ENCODE measurements at places on chromosomes 16 and 17.

DNA sequence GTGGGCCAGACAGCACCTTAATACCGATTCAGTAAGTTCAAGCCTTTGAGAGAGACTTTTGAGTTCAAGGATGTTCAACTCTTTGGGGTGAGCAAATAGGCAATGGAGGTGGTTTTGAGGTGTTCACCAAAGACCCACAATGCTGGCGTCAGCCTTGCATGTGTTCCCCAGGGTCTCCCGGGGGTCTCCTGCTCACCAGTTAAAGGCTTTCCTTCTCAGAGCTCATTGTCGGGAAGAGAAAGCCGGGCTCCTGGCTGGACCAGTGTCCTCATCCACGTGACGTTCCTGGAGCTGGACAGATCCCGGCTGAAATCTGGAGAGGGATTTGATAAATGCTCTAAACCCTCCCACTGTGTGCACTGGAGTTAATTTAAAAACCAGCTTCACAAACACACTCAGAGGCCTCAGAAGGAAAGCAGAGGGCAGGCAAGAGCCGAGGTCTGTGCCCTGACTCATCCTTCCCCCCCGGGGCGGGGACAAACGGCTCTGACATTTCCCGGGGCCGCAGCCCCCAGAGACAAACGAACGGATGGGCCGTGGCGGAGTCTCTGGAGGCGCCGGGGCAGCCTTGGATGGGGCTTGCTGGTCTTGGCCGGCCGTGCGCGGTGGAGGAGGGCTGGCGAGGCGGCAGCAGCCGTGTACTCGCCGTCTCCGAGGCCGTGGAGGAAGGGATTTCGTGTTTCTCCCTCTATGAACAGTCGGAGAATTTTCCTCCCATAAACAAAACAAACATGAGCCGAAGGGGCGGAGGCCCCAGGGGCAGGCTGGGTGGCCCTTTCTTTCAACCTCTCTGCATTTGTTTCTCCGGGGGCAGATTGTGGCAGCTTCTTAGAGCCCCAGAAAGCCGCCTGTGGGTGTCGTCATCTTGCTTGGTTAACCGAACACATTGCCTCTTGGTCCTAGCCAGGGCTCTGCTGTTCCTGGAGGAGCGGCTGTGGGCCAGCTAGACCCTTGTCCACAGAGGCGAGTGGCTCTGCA is 94.2 kb downstream of the NTN1 start:
- DNase-seq, result no peak

GRCh38 chr17:79500745-79501618 is 109.9 kb downstream of the RBFOX3 start:
- no peak for DNase-seq

DNA sequence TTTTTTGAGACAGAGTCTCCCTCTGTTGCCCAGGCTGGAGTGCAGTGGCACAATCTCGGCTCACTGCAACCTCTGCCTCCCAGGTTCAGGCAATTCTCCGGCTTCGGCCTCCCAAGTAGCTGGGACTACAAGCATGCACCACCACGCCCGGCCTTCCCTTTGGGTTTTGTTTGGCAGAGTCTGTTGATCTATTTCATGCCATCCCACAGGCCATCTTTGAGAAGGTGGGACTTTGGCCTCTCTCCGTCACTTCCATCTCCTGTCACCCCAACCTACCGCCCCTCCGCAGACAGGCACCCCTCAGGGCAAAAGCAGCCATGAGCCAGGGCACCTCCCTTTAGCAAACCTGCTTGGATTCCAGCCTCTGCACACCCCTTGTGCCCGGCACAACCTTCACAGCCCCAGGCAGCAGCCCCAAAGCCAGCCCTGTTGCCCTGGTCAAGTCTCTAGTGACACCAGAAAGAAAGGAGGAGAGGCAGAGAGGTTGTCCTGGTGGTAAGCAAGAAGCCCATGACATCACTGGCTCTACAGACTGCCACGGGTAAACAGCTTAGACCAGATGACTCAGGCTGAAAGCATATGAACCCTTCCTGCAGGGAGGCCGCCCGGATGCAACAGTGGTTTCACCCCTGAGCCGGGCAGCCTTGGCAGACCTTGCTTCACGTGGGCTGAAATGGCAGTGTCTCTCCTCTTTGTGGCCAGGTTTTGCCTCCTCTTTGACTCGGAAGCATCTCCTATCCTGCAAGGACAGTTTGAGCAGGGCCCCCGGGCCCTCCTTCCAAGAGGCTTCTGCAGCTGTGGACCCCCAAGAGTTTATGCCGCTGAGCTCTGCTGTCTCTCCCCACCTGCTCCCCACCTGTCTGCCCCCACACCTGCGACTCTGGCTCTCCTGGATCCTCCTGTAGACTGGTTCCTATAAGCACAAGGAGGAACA is 8.1 kb upstream of the TIMP2 start:
- DNase-seq, result peak; percentile 90

GRCh38 chr17:40932608-40933007 is 4.8 kb downstream of the KRT23 start:
- no peak for DNase-seq

DNA sequence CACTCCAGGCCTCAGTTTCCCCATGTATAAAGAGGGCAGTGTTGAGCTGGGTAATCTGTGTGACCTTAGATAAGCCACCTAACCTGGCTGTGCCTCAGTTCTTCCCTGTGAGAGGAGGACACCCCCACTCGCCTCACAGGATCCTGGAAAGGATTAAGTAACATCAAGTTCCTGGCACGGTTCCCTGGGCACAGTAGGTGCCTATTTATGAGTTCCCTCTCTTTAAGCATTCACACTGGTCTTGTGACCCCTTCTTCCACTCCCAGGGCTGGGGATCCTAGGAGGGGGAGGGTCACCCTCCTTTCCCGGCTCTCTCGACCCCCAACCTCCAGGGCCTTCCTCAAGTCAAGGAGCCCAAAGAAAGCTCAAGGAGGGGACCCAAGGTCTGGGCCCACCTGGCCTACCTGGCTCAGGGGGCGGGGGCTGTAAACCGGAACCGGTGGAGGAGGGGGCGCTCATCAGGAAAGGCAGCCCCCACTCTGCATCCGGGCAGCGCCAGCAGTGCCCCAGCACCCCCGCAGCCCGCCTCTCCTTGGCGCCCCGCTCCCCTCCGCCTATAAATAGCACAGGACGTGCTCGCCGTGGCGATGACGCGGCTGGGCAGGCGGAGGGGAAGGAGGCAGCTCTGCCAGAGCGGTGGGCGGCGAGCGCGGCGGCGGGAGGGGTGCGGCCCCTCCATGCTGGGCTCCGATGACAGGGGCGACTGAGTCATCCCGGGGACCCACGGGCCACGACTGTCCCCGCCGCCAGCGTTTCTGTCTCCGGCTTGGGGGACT is 9.4 kb downstream of the RPL19 start:
- DNase-seq, result no peak

- DNase-seq, result no peak
Measured at GRCh38 chr17:51454456-51454978, 194.2 kb downstream of the UTP18 start.

GRCh38 chr17:4064366-4064765 is 78.5 kb downstream of the ZZEF1 start:
- DNase-seq, result no peak

DNA sequence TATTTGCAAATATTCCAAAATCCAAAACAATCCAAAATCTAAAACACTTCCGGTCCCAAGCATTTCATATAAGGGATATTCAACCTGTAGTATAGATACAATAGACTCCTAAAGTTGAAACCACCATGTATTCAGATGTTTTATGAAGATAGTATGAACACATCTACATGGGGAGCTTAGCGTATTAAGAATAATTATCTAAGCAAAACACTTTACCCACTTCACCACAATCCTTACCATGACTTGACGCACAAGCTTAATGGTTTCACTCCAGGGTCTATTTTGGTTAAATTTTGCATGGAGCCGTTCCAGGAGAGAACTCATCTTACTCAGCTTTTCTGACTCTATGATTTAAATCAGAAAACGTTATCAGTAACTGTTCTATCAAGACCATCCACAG is 3.5 kb downstream of the MED1 start:
- DNase-seq, result no peak

DNA sequence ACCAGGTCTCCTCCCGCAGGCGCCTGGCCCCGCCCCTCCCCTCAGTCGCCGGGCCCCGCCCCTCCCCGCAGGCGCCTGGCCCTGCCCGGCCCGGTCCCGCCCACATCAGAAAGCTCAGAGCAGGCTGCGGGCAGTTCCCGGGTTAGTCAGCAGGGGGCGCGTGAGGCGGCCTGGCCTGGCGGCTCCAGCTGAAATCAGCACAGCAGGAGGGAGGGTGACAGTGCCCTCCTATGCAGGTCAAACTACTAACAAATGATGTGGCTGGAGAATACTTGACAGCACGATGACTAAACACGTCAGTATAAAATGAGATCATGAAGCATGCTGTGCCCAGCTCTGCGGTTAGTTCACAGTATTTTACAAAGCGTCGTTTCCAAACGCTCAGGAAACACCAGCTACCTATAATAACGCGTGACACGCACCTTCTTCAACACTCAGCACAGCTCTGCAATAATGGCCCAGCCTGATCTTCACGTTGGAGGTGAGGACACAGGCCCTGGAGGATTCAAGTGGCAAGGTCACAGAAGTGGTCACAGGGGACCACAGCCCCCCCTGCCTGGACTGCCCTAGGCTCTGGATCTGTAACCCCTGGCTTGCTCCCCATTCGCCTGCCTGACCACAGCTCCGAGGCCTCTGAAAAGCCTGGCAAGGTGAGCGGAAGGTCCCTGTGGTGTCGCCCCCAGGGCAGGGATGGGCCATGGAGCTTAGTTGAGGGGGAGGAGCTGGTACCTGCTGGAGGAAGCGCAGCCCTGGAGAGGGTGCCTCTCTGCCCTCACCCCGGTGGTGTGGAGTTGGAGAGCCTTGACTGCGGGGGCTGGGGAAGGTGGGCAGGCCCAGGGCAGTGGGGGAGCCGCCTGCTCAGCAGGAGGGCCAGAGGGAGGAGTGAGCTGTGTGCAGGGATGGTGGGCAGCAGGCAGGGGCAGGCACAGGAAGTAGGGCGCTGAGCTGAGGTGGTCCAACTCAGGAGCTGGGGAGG is 81.2 kb downstream of the KCNJ12 start:
- DNase-seq, result peak; percentile 90

- DNase-seq, result no peak
Measured at GRCh38 chr17:73768691-73769090, 124.4 kb upstream of the SDK2 start.

- DNase-seq, result no peak
Measured at GRCh38 chr17:46821482-46822387, 3.2 kb upstream of the WNT3 start.

DNA sequence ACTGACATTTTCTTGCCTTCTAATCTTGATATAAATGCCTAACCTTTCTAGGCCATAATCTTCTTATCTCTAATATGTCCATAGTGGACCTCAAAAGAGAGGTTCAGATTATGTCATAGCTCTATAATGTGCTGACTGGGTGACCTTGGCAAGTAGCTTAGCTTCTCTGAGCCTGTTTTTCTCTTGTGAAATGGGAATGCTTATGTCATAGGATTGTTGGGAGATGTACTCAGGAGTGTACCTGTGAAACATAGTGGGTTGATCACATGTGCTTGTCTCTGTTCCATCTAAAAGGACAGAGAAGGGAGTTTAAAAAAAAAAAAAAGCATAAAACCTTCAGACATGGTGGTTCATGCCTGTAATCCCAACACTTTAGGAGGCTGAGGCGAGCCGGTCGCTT is 2.4 kb downstream of the MED9 start:
- no peak for DNase-seq

GRCh38 chr16:66845791-66846221 is 1.6 kb downstream of the CA7 start:
- DNase-seq, result no peak

DNA sequence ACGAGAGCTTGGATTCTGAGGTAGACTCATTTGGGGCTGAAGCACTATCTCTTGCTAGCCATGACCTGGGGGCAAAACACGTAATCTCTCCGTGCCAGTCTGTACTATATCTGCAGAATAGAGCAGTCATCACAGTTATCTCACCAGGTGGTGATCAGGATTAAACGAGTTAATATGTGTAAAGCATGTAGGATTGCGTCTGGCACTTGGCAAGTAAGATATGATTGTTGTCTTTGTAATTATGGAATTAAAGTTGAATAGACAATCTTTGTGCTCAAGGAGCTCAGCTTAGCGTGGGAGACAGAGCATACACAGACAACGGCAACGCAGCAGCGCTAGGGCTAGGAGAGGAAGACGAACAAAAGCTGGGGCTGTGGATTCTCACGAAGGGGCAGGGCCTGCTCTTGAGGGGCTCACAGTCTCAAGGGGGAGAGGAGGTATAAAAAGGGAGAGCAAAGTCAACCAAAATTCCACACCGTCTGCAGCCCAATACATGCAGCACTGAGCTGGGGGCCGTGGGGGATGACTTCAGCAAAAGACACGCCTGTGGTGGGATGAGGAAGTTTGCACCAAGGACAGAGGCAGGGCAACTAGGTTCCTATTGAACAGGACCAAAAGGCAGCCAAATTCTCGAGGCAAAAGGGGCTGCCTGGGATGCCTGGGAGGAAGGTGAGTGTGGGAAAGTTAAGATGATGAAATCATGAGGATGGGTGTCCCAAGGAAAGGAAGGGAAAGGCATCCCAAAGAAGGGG is 68.6 kb downstream of the SDK2 start:
- DNase-seq, result no peak

DNA sequence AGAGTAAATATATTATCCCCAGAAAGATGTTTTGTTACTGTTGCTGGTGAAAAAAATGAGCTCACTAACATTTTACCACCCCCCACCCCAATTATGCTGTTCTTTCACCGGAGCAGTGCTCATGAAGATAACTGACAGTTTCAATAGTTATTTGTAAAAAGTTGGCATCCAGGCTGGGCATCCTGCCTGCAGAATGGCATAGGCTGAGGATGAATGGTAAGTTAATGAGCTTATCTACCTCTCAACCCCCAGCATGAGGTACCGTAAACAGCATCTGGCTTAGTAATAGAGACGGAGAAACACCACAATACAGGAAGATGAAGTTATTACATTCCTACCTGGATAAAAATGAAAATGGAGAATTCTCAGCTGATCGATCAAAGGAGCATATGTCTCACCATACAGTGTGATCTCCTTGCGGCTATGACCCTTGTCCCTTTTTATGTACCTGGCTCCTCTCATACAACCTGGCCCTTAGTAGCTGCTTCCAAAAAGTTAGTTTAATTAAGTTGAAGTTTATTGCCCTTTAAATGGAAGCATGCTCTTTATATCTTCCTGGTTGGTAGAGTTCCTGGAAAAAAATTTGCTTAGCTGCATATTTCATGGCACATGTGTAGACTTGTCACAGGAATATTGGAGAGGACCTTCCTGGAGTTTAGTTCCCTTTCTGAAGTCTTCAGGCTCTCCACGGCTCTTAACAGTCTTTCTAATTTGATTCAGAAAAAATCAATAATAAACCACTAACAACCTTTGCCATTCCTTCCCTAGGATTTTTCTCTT is 61.2 kb upstream of the MPHOSPH6 start:
- DNase-seq, result no peak

- DNase-seq, result no peak
Measured at GRCh38 chr16:88049561-88050545, 98.6 kb downstream of the BANP start.

GRCh38 chr16:81661082-81661481 is 118.0 kb upstream of the PLCG2 start:
- no peak for DNase-seq

GRCh38 chr16:81435103-81435502 is 9.5 kb upstream of the CMIP start:
- DNase-seq, result no peak

Measured in RWPE1 (cell line).